ENCODE measurements at places on chromosomes 7 and 10.

GRCh38 chr10:121710207-121710606, 112.0 kb upstream of the FGFR2 start:
- no peak for DNase-seq

- no peak for DNase-seq
Observed at GRCh38 chr7:37205451-37205850, 243.2 kb downstream of the ELMO1 start.

- no peak for DNase-seq
Observed at GRCh38 chr10:29876008-29876555, 183.3 kb downstream of the JCAD start.

DNA sequence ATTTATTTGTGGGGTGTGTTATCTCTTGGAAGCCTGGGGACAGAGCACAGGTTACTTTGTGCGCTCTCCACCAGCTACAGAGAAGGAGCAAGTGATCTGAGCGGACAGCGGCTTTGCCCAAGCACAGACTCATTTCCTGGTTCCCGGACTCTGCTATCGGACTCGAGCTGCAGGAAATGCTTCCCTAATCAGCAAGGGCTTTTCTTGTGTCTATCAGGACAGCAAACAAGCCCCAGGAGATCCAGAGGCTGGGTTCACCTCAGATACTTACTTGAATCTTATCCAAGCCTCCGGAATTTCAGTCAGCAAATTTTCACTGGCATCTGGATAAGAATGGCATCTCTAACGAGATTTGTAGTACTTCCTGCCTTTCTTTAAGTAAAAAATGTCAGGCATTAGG, 27.8 kb downstream of the MRC1 start:
- DNase-seq: peak; percentile 36

GRCh38 chr10:77833225-77833624, 93.3 kb downstream of the DLG5 start:
- DNase-seq: no peak

DNA sequence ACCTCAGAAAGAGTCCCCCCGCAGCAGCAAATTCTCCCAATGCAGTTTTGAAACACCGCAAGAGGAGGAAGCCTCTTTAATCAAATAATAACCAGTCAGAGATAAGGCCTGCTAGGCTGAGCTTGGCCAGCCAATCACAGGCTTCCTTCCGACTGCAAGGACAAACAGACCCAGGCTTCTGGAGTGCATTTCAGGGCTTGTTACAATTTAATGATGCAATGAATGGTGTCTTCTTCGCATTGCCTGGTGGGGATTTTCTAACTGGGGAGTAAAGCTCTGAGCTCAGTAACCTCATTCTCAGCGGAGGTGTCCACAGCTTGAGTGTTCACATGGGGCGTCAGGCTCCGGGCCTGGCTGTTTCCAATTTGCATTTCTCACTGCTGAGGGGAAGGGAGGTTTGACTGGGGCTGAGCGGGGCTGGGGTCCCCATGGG, 31.8 kb upstream of the GPAM start:
- DNase-seq: no peak

GRCh38 chr10:35089611-35090161, 455 bp downstream of the CUL2 start:
- peak; percentile 45 for DNase-seq
